GM19239 (cell line): ENCODE measurements at places on chromosomes 5 and 9.

DNA sequence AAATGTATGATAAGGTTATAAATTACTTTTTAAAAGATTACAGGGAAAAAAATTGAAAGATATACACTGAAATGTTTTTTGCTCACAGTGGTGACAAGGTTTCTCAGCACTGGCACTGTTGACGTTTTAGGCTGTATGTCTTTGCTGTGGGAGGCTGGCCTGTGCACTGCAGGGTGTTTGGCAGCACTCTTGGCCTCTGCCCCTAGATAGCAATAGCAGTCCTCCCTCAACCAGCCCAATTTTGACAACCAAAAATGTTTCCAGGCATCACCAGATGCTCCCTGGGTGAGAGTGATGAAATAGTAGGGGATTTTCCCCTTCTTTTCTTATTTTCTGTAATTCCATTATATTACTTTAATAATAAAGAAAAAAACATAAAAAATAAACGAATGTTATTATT, 3.3 kb downstream of the CD274 start:
- DNase-seq: no peak

- no peak for DNase-seq
Measured at GRCh38 chr9:135580664-135581380, 19.3 kb downstream of the PAEP start.

DNA sequence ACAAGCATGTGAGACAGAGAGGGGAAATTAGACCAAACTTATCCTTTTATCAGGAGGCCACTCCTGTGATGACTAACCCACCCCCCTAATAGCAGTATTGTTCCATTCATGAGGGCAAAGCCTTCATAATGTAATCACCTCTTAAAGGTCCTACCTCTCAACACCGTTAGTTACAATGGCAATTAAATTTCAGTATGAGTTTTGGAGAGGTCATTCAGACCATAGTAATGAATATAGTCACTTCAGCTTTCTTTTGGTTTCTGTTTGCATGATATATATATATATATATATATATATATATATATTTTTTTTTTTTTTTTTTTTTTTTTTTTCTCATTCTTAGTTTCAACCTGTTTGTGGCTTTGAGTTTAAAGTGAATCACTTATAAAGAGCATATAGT, 10.5 kb downstream of the ADGRV1 start:
- no peak for DNase-seq

DNA sequence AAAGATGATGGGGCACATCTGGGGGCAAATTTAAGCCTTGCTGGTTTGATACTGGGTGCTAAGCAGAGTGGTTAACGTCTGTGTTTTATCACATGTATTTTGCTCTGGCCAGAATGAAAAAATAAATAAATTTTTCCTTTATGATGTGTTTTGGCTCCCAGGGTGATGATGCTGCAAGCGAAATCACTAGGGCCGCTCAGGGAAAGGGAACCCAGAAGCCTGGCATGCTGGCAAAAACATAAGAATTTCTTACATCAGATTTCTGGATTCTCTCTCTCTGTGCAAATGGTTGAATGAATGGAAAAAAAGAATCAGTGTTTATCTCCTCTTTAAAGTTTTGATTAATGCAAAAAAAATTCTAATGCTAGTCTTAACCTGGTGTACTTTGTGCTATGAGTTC, 1975.2 kb upstream of the C9orf72 start:
- no peak for DNase-seq

- no peak for DNase-seq
Measured at GRCh38 chr9:4433379-4433778, 56.9 kb upstream of the SLC1A1 start.

GRCh38 chr5:127871503-127872153, 168.4 kb downstream of the CCDC192 start:
- no peak for DNase-seq
